ENCODE measurements at places on chromosomes 7 and 10.

DNA sequence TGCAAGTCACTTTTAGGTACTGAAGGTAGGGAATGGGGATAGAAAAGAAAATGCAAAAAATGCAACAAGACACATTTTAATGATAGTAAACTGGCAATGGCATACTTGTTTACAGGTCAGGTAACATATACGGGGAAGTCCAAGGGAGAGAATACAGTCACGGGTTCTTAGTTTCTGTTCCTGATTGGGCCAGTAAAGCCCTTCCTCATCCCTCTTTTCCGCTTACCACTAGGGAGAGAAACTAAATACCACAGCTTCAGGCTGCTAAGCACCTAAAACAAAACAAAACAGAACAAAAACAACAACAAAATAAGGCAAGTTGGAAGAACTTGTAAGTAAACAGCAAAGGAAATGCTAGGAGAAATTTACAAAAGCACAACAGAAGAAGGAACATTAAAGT, 65.2 kb upstream of the OGDHL start:
- no peak for DNase-seq

GRCh38 chr10:129934196-129934925, 29.7 kb downstream of the EBF3 start:
- DNase-seq = no peak

DNA sequence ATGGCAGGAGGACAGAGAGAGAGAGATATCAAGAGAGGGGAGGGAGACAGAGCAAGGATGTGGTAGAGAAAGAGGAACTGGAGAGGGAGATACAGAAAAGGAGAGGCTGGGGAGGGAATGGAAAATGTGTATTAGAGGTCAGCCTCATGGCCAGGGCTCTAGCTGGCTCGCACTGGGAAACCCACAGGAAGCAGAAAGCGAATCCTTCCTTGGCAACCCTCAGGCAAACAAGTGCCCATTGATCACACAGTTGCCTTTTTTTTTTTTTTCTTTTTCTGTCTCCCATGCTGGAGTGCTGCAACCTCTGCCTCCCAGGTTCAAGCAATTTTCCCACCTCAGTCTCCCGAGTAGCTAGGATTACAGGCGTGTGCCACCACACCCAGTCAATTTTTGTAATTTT, 391.2 kb downstream of the TYW1 start:
- DNase-seq = no peak

DNA sequence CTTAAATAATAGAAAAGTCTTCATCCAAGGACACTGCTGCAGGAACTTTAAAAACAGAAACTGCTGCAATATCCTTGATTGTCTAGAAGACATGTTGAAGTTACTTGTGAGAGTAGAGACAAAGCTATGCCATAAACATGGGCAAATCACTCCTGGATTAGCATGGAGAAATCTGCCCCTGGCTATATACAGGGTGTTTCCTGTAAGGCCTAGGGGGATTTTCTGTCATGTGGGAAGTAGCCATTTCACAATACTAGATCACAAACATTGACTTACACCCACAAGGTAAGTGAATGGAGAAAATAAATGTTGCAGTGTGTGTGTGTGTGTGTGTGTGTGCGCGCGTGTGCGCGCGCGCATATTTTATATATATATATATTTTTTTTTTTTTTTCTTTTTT, 35.2 kb upstream of the PDK4 start:
- DNase-seq = no peak

DNA sequence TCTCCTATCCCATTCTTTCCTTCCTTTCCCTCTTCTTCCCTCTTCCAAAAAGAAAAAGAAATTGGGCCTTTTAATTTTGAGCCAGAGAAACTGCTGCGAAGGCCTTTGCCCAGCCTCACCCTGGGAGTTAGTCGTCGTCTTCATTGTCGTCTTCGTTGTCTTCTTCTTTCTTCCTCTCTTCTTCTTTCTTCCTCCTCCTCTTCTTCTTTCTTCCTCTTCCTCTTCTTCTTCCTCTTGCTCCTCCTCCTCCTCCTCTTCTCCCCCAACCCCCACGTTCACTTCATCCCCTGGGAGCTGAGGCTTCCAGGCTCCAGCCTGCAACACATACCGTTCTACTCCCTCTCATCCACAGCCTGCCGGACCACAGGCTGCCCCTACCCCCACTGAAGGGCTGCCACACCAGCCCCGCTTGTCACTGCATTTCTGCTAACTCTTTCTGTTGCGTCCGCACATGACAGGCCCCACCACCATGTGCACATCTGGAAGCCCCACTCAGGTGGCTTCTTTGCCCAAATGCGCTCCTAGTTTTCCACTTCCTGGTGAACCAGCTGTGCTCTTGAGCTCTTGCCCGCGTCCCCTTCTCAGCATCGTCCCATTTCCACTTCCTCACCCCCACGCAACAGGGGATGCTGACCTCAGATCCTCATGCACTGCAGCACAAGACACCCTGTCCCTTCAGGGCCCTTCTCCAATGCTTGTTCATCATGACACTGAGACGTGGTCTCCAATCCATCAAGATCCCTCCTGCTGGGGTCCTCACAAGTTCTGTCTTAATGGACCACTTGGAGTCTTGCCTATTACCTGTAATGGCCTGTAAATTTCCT, 94.9 kb upstream of the SH2B2 start:
- no peak for DNase-seq

DNA sequence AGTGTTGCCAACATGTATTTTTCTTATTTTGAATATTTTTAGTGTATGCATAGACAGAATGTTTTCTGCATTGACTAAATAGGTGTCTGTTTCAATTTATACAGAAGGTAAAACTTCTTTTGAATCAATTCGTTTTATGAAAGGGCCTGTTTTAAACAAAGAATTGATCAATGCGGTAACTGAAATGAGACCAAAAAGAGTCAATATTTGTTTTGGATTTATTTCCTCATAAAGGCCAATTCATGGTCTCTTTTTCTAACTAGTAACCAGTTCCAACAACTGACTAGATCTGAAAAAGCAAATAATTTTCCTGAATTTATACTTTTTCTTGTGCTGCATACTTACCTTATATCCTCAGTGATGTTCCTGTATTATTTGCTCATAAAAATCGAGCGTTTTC, 320.5 kb downstream of the DGKB start:
- DNase-seq = no peak

DNA sequence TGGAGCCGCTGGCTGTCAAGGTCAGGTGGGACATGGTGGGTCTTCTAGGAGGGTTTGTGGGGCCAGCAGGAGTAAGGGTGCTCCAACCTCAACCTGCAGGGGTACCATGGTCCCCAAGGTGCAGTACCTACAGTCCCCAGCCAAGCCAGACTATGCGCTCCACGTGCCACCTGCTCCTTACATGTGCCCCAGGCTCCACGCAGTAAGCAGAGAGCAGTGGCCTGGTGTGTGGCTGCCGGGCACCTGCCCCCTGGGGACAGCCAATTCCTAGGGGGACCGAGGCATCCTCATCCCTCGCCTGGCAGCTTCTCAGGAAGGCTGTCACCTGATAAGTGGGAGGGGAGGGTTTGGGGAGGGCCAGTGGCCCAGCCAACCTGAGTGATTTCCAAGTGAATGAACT, 11.7 kb upstream of the ZNF716 start:
- no peak for DNase-seq

DNA sequence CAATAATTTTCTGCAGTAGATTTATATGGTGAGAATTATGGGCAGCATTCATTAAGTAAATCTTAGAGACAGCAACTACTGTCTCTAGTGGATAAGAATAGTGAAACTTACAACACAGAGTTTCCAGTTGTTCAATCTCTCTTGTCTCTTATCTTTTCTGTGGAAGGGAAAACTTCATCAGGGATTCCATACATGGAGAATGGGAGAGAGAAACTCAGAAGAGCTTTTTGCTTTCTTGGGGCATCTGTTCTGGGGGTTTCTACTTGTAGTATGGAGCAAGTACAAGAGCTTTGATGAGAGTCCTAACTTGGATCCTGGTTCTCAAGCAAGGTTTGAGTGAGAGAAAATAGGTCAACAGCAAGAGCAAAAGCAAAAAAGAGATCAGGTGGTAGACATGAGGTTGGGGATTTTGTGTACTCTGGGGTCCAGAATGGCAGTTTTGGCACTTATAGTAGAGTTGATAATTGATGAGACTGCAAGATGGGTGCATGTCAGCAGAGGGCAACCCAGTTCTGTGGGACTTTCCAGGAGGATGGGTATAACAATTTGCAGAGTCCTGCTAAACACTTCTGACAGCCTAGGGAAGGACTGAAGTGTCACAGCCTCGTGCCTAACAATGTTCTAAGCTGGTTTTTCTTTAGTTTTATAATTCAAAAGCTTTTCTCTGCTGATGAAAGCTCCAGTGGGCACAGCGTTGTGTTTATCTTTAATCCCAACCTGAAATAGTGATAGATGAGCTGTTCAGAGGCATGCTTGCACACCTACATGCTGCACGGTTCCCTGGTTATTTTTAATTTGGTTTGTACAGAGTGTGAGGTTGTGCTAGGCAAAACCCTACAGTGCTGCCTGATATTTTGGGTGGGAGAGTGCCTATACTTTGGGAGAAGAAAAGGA, 32.0 kb upstream of the STRIP2 start:
- DNase-seq = no peak

GRCh38 chr7:2477447-2478398, 1.5 kb upstream of the GRIFIN start:
- no peak for DNase-seq

DNA sequence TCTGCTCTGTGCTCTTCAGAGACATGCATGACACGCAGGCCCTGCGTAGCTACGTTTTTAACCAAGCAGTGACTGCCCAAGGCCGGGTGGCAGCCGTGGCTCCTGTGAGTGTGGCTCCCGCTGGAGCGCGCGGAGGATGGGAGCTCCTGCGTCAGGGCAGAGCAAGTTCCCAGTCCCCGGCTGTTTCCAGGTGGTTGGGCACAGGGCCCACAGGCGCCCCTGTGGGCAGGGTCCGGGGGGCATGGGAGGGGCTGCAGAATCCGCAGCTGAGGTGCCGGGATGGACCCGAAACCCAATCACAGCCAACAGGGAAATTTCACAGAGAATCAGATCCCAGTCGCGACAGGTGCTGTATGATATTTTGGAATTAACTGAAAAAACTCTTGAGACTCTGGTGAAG, 9.8 kb downstream of the NKX6-2 start:
- no peak for DNase-seq

- DNase-seq = no peak
Observed at GRCh38 chr7:69966766-69967591, 368.7 kb downstream of the AUTS2 start.

DNA sequence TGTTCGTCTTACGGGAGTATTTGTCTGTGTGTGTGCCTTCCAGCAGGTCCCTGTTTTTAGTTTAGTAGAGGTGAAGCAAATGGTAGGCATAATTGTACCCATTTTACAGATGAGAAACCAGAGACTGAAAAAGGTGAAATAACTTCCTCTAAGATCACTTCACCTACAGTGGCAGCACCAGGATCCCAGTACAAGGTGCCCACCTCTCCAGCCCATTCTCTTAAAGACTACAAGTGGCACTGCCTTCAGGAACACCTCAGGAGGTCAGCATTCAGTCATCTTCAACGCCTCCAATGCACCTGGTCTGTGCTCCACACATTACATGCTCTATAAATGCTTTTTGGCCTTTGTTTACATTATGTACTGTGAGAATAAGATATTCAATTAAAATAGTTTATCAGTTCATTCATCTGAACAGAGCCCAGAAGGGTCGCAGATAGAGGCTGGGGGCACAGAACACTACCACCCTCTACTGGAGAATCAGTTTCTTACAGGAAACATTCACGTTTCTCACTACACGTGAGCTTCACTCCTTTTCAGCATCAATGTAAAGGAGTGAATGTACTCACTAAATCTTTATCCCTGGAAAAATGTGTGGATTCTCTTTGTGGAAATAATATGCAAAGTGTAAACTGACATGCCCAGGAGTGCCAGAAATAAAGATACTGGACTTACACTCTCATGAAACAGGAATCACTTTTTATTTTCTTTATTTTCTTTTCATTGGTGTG, 45.5 kb upstream of the ABLIM1 start:
- no peak for DNase-seq

DNA sequence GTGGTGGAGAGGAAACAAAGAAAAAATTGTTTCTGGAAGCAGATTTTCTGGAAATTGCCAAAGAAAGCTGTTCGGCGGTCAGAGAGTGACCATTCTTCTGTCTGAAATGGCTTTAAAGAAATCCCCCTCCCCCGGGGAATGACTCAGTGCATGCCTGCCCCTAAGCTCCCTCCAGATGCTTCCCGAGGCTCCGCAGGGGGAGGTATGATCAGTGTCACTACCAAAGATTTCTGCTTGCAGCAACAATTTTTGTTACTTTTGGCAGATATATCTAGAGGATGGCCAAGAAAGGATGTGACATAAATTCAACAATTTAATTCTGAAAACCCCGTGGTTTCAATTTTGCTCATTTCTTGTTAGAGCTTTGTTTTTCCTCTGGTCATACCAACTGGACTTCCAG, 163.9 kb downstream of the JCAD start:
- peak; percentile 80 for DNase-seq

DNA sequence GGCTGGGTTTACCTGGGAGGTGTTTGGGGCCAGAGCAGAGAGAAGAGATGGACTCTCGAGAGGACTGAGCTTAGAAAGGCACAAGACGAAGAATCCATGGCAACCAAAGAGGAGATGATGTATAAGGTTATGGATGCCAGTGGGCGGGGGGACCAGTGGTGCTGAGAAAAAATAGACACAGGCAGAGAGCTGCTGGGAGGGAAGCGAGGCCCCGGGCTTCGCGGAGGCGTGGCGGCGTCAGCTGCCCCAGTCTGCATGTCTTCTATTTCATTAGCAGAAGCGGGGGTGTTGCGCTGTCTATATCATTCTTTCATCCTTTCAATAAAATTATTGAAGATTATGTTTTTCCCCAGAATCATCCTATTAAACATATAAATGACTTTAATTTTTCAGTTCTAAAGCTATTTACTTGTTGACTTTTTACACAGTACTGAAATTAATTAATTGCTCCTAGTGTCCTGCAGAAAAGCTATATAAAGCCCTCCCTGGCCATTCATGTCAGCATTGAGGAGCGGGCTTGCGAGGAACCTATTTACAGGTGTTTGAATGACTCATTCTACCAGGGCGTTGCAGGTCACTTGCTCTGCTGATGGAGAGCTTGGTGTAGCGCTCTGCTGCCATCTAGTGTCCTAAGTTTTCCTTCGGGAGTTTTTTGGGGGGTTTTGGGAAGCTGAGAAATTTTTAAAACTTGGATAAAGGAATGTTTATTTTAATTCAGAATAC, 42.9 kb upstream of the BHLHA15 start:
- no peak for DNase-seq

DNA sequence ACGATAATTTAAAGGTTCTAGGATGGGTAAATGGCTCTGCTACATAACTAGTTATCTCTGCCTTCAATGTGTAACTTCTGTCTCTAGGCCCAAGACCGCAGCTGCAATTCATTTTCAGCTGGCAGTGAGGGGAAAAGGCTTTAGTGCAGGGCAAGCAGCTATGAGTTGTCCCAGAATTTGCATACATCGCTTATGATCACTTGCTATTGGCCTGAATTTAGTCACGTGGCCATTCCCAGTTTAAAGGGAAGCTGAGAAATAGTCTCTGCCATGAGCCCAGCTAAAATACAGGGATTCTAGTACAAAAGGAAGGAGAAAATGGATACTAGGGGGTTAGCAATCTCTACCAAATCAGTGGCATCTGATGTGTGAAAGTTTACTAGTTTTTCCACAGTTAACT, 145.8 kb upstream of the IMMP2L start:
- DNase-seq = no peak
